ENCODE measurements at places on chromosomes 16 and 17.

DNA sequence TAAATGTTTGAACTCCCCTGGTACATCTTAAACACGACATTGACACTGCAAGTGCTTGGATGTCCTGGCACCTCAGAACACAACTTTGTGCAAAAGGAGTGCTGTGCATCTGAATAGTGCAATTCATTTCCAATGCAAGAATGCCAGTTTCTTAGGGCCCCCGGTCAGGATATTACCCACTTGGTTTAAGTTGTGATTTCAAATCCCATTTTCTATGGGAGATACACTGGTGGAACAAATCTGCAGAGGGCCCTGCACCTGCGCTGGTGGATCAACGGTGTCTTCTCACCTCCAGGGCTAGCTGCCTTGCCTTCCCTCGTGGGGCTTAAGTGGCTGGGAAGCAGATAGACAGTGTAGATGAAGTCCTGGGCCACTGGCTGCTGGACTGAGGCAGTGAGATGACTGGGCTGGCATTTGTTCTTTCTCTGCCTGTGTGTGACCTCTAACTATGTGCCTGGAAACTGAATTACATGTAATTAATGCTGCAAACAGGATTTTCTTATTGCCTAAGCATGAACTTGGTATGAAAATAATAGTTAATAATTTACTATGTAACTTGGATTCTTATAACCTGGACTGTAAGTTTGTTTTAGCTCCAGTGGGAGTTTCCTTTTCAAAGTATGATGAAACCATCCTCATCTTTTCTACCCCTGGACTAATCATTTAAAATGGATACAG is 20.9 kb downstream of the HAPSTR1 start:
- no peak for DNase-seq

DNA sequence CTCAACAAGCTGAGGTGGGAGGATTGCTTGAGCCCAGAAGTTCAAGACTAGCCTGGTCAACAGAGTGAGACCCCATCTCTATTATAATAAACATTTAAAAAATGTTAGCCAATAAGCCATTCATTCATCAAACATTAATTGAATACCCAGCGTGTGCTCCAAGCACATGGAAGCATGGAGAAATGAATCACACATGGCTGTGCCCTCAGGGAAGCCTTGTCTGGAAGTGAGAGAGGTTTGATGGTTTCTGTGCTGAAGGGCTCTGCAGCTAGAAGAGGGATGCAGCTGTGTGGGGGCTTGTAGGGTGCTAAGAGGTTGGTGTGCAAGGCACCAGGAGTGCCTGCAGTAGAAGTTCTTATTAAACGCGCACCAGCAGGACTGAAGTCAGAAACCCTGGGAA is 11.2 kb downstream of the CYB5D2 start:
- DNase-seq, result no peak

- DNase-seq, result no peak
Measured at GRCh38 chr17:76550712-76551615, 11.1 kb downstream of the PRCD start.

GRCh38 chr16:72568502-72568901 is 396.5 kb upstream of the PMFBP1 start:
- no peak for DNase-seq

- DNase-seq, result no peak
Measured at GRCh38 chr17:51132964-51133319, 12.3 kb upstream of the SPAG9 start.

Data from renal cortex interstitium (tissue), 15 donors.